ENCODE measurements at places on chromosomes 3 and 15.

GRCh38 chr15:41416128-41416741 lies 660 bp upstream of the RTF1 start:
- DNase-seq, result no peak

- DNase-seq, result no peak
Measured at GRCh38 chr15:67303490-67304363, 49.1 kb downstream of the IQCH start.

DNA sequence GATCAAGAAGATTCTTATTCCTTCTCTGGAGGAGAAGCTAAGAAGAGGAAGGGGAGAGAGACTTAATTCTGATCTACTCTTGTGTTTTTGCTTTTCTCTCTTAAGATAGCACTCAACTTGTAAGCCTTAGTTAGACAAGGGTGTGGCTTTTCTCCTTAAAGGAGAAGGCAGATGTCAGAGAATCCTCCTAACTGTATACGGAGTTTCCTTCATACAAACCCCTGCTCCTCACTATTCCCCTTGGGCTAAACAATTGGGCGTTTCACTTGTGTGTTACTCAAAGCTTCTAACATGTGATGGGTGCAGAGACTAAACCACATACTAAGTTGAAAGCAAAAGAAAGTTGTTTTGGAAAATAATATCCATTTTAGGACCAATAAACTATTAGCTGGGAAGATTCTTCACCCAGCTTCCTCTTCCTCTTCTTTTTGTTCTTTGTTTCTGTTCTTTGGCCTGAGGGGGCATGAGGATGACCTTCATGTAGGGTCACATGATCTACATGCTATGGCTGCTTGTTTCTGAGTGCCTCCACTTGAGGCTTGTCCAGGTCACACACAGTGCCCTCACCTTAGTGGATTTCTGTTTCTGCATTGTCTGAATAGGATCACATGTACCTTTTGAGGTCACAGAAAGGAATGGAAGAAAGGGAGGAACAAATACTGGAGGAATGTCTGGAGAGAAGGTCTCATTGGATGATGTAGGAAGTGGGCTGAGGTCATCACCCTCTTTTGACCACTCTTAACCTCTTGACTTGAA lies 14.6 kb downstream of the SPINK8 start:
- DNase-seq, result no peak

DNA sequence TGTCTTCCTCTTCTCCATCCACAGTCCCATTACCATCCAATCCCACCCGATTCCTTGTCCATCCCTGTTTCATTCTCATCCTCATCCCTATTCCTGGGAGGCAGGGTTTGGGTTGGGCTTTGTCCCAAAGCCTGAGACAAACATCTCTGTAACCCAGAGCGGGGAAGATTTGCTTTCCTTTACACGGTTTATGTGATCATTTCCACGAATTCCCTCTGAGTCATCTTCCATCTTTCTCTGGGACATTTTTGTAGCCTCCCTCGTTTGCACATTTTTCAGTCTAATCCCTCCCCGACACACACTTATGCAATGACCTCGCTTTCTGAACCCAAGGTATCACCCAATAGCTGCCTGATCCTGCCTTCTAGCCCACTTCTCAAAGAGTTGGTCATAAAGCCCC lies 22.8 kb downstream of the DUOX2 start:
- no peak for DNase-seq

DNA sequence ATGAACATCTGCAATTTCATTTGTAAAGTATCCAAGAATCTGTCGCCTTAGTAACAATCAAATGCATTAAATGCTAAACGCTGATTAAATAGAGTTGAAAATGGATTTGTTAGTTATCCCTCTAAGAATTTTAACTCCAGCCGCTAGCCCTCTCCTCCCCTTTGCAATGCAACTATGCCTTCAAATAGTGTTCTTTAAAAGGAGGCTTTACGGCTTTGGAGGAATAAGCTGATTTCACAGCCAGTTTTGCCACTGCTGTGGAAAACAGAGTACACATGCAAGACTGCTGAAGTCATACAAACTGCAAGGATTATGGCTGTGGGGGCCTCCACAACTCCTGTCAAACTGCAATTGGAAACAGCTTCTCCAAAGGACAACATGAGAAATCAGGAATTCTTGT lies 89.2 kb downstream of the CERS3 start:
- no peak for DNase-seq

GRCh38 chr15:38263996-38264395 lies 11.4 kb downstream of the SPRED1 start:
- DNase-seq, result no peak

DNA sequence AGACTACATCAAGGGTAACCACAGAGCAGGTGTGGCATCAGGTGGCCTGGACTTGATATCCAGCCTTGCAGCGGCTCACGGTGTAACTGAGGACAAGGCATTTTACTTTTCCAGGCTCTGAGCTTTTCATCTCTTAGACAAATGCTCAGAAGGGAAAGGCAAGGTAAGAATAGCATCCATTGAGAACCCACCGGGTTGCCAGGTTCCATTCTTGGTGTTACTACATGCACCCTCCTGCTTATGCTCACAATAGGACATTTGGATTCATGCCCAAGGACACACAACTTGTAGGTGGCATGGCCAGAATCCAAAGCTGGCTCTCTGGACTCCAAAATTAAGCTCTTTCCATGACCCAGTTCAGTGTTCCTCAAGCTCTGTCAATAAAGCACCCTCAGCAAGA lies 85.5 kb downstream of the CCNL1 start:
- no peak for DNase-seq

GRCh38 chr3:85838921-85839320 lies 880.1 kb downstream of the CADM2 start:
- no peak for DNase-seq

DNA sequence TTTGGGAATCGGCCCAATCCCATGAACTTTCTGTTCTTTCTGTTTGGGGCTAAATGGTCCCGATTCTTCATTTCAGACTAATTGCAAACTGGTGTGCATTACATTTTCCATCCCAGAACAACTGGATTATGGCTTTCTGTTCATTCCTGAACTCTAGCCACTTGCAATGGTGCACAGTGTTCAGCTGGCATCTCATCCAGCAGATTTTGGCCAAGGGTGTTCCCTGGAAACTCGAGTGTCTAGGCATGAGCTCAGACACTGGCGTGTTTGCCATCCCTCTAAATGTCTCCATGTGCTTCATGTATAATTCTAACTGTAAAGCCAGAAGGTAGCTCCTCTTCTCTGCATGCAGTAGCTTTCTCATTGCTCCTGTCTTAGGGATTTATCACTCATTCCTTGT lies 97.1 kb upstream of the MYZAP start:
- no peak for DNase-seq

- DNase-seq, result no peak
Measured at GRCh38 chr3:159627634-159628033, 361.0 kb upstream of the IL12A start.

DNA sequence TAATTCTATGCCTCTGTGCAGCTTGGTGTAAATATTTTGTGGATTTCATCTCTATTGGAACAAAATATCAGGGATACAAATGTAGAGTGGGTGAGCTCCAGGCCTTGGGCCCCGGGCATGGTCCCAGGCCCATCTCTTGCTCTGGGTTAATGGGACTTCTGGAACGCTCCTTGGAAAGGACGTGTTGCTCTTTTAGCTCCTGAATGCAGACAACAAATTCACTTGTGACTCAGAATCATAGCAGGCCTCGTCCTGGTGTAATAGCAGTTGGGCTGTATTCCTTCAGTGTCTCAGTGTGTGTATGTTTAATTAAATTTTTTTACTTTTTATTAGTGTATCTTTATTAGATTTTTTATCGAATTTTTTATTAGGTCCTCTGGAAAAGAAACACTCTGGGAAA lies 266.7 kb upstream of the C2CD4B start:
- no peak for DNase-seq

DNA sequence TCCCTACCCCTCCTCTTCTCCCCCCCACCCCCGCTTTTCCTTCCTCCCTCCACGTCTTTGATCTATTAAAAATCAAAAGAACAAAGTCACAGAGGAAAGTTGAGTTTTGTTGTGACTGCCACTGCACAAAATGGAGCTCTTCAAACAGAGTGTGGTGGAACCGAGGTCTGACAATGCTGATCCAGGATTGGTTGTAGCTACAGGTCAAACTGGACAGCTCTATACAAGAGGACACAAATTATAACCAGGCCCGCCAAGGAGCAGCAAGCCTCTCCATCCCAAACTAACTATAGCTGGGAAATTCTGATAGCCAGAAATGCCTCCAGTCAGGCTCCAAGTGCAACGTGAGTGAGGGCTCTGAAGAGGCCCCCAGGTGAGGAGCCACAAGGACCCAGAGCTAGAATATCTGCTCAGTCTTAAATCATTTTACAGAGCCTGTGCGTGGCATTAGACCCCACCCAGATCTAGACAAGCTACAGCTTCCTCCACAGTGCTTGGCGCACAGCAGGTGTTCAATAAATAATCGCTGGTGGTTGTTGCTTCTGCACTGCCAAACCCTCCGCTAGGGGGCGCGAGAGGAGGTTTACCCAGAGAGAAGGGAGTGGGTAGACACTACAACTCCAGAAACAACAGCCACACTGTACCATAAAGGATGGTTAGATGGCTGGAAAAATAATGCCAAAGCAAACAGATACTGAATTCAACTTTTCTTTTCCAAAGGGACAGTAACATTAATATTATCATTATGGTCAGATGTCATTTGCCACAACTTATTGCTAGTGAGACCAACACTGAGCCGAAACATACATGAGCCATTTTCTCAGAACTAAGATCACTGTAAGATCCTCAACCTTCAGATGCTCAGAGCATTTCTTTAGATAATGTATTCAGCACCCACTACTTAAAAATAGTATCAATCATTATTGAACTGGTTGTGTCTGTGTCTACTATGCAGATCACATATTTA lies 44.6 kb downstream of the ZIC4 start:
- peak; percentile 8 for DNase-seq

DNA sequence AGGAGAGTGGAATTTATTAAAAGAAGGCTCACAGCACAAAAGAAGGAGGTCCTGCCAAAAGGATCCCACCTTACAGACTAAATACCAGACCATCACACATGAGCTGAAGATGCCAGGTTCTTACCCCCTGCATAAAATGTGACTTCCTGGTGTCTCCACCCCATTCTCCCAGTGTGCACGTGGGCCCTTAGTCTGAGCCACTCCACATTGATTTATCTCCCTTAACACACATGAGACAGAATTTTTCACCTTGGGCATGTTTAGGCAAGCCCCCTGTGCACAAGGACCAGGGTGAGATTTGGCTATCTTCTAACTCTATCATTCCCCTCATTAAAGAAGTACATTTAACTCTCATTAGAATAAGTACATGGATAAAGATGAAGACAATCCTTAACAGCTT lies 916.7 kb downstream of the PLOD2 start:
- DNase-seq, result no peak

DNA sequence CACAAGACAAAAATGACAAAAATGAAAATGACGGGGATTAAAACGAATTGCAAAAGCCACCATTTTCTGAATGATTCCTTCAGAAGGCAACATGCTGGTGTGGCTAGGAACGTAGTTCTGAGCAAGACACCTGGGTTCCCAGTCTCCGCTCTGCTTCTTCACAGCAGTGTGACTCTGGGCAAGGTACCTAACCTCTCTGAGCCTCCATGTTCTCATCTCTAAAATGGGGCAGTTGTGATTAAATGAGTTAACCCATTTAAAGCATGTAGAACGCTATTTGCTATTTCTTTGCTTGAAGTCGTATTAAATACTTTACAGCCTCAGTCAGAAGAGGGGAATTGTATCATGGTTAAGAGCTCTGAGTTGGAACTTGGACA lies 23.6 kb downstream of the BHLHE40 start:
- DNase-seq, result no peak

DNA sequence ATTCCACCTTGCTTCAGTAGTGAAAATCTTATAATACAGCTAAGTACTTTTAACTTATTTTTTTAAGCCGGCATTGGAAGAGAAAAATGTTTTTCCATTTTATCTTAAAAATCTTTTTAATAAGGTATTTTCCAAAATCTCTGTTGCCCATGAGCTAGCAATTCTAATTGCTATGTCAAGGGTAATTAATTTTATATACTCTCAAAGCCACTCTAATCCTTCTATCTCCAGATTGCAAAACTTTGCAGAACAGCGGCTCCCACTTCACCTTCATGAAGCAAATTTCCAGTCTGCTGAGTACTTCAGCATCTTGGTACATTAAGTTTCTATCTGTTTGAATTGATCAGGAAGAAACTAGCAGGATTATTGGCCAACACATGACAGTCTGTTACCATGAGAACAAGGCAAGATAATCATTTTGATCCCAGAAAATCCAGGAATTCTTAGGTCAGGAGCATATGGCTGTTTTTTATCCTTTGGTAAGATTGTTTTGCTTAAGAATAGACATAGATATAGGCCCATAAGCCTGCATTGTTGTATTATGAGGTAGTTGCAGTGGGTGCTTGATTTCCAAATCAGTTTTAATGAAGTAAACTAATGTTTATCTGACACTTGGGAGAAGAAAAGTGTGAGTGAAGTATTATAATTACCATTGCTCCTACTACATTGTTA lies 6.0 kb downstream of the TIPARP start:
- no peak for DNase-seq

GRCh38 chr3:58683466-58683865 lies 16.9 kb upstream of the FAM3D start:
- DNase-seq, result no peak

GRCh38 chr3:27960133-27960532 lies 238.0 kb upstream of the EOMES start:
- no peak for DNase-seq

GRCh38 chr15:37058316-37058985 lies 41.9 kb downstream of the MEIS2 start:
- no peak for DNase-seq

- DNase-seq, result no peak
Measured at GRCh38 chr3:40096661-40097111, 212.8 kb upstream of the EIF1B start.

GRCh38 chr3:13411186-13411860 lies 8.8 kb downstream of the NUP210 start:
- no peak for DNase-seq

DNA sequence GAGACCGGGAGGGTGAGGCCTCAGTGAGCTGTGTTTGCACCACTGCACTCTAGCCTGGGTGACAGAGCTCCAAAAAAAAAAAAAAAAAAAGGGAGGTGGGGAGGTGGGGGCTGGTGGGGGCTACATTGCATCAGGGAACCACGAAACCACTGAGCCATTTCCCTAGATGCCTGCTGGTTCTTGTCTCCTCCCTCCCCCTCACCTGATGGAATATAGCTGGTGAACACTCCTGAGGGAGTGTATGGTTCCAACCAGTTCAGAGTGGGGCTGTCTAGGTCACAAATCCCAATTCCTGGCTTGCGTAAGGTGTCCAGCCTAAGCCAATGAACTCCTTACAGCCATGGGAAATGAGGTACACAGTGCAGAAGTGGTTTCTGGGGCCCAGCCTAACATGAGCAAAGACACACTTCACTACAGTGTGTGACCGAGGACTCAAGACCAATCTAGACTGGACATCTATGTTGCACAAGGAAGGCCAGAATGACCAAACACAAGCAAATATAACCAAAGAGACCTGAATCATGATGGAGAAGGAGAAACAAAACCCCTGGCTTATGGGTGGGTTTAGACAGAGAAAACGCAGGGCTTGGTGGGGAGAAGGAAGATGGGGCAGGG lies 39.1 kb upstream of the OSBPL11 start:
- DNase-seq, result no peak

DNA sequence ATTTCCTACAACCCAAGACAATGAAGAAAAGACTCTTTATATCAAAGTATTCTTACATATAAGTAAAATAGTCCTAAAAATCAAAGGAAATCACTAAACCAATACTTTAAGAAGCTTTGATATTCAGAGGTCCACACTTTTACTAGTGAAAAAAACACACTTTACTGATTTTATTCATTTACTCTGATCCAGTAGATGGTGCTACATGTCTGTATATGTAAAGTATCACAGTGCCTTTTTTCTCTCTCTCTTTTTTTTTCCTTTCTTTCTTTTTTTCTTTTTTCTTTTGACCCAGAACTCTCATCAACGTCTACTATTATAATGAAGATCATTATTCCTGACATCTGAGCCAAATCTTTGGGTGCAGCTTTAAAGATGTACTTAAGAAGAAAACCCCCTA lies 10.8 kb upstream of the CCDC39 start:
- no peak for DNase-seq

Data from stimulated activated CD4-positive, alpha-beta T cell treated with anti-CD3 and anti-CD28 coated beads, Interleukin-1b, Interleukin-23, amount 100 ng/mL, for 24 hours (primary cell).